ENCODE measurements at places on chromosomes 7 and 10. TPM values are rescaled to one million over a fixed set of nuclear protein-coding genes. Genes with fewer than 3 reads are reported as not detected.

DNA sequence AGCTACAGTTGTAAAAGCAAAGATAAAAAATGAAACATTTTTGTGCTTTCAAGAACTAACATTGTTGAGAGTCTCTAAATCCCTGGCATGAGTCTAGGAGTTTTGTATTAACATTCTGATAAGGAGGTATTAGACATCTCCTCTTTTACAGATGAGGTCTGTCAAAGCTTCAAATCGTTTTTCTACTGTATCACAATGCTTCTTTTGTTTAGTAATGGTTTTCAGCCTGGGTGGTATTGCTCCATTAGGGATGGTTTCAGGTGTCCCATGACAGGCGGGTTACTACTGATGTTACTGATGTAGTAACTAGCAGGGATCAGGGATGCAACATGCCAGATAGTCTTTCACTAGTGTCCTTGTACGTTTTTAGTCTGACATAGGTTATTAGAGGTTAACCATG is 27.4 kb downstream of the STAM start:
- DNase-seq = no peak

DNA sequence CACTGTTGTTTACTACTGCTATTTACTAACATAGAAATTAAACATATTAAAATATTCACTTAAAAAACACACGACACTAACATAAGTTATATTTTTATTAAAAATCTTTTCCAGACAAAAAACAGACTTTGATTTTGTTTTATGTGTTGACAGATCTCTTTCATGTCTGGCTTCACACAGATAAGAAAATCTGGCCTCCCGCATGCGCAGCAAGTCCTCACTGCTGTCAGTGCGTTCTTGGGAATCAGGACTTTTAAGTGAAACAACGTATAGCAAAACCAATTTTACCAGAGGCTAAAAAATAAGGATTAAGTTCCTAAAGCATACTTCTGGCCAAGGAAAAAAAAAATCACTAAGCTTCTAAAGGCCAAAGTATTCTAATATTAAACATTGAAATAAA is 1.2 kb upstream of the IDI1 start:
- peak; percentile 35 for DNase-seq

DNA sequence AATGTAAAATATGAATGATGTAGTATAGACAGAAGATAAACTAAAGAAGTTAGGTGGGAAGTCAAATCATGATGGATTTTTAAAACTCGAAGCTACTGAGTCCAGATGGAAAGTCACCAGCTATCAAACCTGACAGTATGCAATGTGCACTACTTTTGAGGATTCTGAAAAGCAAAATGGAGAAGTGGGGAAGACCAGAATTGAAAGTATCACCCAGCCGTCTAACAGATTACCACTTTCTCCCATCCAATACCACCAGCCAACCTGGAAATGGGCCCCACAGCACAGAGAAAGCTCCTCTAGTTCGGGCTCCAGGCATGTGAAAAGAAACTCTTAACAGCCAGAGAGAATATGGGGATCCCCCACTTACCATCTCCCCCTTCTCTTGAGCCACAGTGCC is 67.9 kb upstream of the SRRM3 start:
- no peak for DNase-seq

DNA sequence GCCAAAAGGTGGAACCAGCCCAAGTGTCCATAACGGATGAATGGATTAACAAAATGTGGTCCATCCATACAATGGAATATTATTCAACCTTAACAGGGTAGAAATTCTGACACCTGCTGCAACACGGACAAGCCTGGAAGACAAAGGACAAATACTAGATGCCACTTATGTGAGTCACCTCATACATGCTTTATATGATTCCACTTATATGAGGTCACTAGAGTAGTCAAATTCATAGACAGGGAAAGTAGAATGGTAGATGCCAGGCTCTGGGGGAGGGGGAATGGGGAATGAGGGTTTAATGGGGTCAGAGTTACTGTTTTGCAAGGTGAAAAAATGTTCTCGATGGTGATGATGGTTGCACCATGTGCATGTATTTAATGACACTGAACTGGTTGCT is 34.0 kb upstream of the CYTH3 start:
- DNase-seq = no peak

GRCh38 chr10:8076933-8077332 is 22.4 kb downstream of the GATA3 start:
- no peak for DNase-seq

DNA sequence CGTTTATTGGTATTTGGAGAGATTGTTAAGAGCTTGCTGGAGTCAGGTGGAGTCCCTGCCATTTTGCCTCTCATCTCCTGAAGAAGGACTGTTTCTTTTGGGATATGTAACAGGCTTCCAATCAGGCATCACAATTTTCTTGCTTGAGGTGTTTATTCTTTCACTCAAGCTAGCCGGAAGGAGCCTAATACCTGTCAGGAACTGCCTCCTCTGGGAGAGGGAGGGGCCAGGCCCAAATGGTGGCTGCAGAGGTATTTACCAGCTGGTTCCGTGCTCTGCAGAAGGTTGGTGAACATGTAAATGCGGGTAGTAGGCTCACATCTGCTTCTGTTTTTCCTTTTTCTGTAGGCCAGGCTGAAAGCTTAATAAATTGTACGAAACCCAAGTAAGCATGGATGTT is 114.0 kb downstream of the TCF7L2 start:
- DNase-seq = no peak

DNA sequence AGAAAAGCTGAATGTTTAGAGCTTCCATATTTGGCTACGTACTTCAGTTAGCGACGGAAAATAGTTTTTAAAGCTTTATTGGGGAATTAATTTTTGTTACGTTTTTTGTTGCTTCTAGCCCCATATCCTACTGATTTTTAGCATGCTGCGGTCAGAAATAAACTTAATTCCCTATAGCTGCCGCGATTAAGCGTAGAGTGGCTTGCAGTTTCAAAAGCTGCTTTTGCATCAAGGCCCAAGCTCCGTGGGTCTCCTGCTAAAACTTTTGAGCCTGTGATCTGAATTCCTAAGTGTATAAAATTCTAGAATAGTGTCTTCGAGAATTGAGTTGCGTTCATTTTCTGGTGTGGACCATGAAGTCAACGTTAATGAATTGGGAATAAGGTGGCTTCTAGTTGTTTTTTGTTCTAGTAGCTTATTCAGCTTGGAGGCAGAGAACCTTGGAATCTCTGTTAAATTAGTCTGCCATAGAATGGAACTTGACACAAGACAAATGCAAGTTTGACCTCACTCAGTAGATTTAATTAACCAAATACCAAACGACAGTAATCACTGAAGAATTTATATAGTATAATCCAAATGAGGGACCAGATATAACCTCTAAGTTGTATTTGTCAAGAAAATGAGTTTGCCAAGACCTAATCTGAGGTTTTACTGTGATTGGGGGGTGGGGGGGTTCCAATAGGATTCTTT is 977 bp downstream of the CALU start:
- no peak for DNase-seq

DNA sequence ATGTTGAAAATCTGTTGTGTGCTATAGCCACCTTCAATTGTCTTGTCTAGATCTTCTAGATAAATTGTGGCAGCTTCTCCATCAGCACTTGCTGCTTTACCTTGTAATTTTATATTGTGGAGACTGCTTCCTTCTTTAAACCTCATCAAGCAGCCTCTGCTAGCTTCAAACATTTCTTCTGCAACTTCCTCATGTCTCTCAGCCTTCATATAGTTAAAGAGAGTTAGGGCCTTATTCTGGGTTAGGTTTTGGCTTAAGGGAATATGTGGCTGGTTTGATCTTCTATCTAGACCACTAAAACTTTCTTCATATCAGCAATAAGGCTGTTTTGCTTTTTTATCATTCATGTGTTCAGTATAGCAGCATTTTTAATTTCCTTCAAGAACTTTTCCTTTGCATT is 128.2 kb downstream of the ADAM22 start:
- DNase-seq = no peak

DNA sequence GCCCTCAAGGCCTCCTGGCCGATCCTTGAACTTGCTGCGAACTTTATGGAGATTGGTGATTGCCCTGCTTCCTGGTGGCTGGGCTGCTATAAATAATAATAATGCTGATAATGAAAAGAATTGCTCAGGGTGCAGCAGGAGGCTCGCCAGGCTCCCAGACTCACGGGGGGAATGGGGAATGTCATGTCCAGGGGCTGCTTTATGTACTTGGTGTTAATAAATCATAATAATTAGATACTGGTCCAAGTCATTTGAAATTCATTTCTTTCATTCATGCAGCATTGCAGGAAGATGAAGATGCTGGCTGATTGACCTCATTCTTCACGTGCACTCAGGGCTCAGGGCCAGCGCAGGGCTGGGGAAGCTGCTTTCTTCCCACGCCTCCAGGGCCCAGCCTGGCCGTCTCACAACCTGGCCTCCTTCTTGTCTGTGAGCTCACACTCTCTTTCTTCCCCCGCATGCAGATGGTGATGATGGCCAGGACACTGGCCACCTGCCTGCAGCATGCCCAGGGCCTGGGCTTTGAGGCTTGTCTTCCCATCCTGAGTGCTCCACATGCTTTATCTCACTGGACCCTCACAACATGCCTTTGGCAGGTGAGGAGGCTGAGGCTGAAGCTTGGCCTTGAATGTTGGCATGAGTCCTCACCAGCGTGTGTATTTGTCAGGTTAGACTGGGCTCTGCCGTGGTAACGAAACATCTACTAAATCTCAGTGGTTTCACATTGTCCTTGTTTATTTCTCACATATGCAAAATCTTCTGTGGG is 138.4 kb upstream of the TNS3 start:
- peak; percentile 28 for DNase-seq

DNA sequence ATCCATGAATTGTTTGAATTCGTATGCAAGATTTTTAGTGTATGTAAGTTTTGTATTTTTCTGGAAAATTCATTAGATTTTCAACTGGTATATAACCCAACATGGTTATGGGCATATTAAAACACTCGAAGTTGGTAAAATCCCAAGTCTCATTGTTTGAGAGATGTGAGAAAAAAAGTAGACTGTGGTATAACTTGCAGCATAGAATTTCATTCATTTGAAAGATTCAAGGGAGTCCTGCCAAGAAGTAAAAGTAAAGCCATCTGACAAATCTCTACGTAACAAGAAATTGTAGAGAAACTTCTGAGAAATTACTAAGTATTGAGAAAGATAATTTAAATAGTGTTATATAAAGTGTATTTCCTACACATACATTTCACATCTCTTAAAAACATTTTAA is 40.2 kb downstream of the SEMA3E start:
- no peak for DNase-seq

DNA sequence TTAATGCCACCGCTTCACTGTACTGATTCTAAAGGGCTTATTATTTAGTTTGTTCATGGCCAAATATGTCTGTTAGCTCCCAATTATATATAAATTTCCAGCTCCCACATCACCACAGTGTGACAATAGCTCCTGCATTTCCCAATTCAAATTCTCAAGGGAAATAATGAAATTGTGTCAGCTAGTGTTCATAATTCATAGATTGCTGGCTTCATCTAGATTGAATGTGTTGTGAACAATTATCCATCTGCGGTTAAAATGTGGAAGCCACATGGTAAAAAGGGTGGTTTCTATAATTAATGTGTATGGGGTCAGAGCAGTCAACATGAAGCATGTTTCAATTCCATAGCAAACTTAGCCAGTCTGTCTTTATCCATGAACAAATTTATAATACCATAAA is 154.3 kb downstream of the SEMA3E start:
- no peak for DNase-seq

GRCh38 chr7:108376206-108376605 is 80.0 kb downstream of the NRCAM start:
- no peak for DNase-seq

The CYP2C8 gene
- not detected for polyA plus RNA-seq

The TRIM74 gene
- 1.1 TPM for polyA plus RNA-seq

The OPN4 gene
- 0.27 TPM for polyA plus RNA-seq

The RET gene
- polyA plus RNA-seq = 23.7 TPM

The SLC29A3 gene
- polyA plus RNA-seq = 7.7 TPM

The SPDYE9 gene
- polyA plus RNA-seq = not detected

The LIPA gene
- polyA plus RNA-seq = 73.1 TPM
